ENCODE measurements at places on chromosomes 16 and 17. TPM values are rescaled to one million over a fixed set of nuclear protein-coding genes. Genes with fewer than 3 reads are reported as not detected.

Gene ATP5PD
- 288 TPM for total RNA-seq

Gene FAM234A
- 130 TPM for total RNA-seq

Gene KCNG4
- total RNA-seq = not detected

Gene SLC9A5
- total RNA-seq = 2.4 TPM

Gene HOXB1
- not detected for total RNA-seq

Gene NPIPA7
- 9.5 TPM for total RNA-seq

Gene IRX3
- 5.7 TPM for total RNA-seq

Gene FBXW10B
- 12.6 TPM for total RNA-seq

Gene TMIGD1
- not detected for total RNA-seq

Gene FOXN1
- total RNA-seq = not detected

Gene TEKT5
- not detected for total RNA-seq
